ENCODE measurements at places on chromosomes 2 and 18.

GRCh38 chr18:7803956-7804469, 236.9 kb downstream of the PTPRM start:
- no peak for DNase-seq

DNA sequence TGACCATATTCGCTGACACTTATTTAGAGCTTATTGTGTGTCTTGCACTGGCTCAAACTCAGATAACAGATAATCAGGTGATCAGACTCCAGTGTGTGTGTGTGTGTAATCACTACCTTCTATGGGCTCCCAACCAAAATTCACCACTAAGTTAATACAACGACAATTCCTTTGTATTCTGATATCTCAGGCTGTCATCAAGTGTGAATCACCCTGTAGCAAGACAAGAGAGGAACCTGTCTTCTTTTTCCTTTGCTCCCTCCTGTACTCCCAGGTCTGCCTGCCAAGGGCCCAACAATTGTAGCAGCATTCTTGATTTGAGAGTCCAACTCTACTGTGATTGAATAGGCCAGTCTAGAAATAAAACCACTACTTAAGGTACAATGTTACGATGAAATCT, 25.8 kb downstream of the ITGB6 start:
- DNase-seq = no peak

DNA sequence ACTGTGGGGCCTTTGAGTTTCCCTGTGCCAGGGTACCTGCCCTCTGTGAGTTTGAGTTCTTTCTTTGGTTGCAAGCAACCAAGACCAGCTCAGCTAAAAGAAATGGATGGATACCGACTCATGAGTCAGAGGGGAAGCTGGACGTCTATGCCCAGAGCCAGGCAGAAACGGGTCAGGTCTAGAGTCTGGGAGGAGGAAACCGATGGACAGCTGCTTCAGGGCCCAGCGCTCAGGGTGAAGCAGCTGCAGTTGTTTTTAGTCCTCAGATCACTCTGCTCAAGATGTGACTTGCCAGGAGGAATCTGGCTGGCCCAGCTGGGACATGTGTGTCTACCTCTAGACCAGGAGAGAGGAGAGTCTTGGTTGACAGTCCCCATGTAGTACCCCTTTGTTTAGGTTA, 10.1 kb upstream of the TYMS start:
- DNase-seq = no peak

GRCh38 chr2:138298900-138299299, 202.7 kb upstream of the SPOPL start:
- no peak for DNase-seq

Measured in stimulated activated CD4-positive, alpha-beta T cell treated with anti-CD3 and anti-CD28 coated beads, Interleukin-15, amount 100 ng/mL, for 48 hours (primary cell).